ENCODE measurements at places on chromosomes 5 and 9. TPM values are rescaled to one million over a fixed set of nuclear protein-coding genes. Genes with fewer than 3 reads are reported as not detected.

Gene PCDHA4
- not detected for total RNA-seq

DNA sequence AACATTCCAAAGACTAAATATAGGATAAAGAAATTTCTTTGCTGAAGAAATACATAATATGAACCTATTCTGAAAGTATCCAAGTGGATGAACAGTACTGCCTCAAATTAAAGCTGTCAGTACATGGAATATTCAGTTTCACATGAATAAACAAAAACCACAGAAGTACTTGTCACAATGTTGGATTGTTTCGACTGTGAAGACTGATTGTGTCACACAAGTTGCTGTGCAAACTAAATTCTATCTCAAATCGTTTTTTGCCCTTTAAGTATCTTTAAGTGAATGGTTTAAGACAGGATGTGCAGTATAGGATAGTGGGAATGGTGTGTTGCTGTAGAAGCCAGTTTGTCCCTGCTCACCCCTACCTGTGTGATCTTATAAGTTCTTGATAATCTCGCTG, 137.4 kb upstream of the OTULINL start:
- no peak overlapping the region for H3K4me3 ChIP-seq
- no peak overlapping the region for H3K27ac ChIP-seq

Gene GABRG2
- not detected for total RNA-seq

DNA sequence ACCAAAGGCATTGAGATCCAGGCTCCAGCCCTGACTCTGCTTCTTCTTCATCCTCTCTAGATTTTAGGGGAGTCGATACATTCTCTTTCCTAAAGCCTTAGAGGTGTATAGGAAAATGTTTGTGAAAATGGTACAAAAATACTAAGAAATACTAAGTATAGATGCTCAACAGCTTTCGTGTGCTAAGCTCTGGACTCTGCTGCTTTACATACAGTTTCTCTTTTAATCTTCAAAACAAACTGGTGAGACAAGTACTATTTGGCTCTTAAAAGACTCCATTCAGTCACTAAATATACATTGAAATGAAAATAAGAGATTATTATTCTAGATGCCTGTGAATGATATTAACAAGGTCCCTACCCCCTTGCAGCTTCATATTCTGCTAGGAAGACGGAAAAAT, 174.5 kb upstream of the TRPM3 start:
- H3K36me3 ChIP-seq, result no peaks in the 10 kb centered on the region
- DNase-seq, result no peak
- no peak overlapping the region for H3K4me3 ChIP-seq
- H3K27ac ChIP-seq, result no peak overlapping the region
- no peaks in the 10 kb centered on the region for H3K27me3 ChIP-seq
- no peaks in the 10 kb centered on the region for H3K4me1 ChIP-seq

- H3K27me3 ChIP-seq, result no peaks in the 10 kb centered on the region
- H3K4me1 ChIP-seq, result no peaks in the 10 kb centered on the region
- H3K36me3 ChIP-seq, result no peaks in the 10 kb centered on the region
- no peak for DNase-seq
- H3K27ac ChIP-seq, result no peak overlapping the region
Measured at GRCh38 chr5:147648597-147648996, 133.9 kb downstream of the JAKMIP2 start.

Data from T-cell (primary cell).